Fibroblast of skin of left quadriceps (primary cell): ENCODE measurements at places on chromosomes 6 and 20.

- no peak for DNase-seq
Observed at GRCh38 chr6:1039746-1040145, 272.2 kb upstream of the FOXQ1 start.

- no peak for DNase-seq
Observed at GRCh38 chr6:42627674-42628073, 63.8 kb downstream of the UBR2 start.

- DNase-seq: no peak
Observed at GRCh38 chr20:35840421-35840820, 68.6 kb downstream of the PHF20 start.

DNA sequence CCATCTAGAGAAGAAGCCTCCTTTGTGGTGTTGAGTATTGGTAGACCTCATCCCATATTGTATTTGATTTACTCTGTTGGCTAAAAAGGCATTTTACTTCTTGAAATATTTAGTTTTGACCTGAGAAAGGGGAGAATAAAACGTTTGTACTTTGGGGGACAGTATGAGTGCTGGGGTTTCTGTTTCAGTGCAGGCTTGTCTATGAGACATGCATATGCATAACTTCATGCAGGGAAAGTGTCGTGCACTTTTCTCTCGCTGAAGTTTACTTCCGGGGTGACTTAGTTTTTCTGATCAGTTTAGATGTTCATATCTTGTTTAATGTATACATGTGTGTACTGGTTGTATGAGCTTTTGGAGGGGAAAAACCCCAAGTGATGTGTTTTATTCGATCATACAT, 59.5 kb downstream of the UTRN start:
- no peak for DNase-seq

DNA sequence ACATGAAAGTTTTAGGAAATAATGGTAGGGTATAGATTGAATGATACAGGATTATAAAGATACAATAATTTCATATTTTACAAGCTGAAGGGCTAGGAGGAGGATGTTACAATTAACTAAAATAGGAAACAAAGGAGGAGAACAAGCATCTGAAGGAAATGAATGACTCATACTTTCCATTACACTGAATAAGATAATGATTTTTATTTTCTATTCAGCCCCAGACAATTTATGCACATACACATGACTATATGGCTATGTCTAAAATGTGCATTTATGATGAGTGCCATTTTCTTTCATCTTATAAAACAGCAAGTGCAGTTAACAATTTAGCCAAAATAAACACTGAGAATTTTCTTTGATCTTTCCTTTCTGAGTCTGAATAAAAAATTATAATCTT, 994.6 kb upstream of the ADGRB3 start:
- no peak for DNase-seq

DNA sequence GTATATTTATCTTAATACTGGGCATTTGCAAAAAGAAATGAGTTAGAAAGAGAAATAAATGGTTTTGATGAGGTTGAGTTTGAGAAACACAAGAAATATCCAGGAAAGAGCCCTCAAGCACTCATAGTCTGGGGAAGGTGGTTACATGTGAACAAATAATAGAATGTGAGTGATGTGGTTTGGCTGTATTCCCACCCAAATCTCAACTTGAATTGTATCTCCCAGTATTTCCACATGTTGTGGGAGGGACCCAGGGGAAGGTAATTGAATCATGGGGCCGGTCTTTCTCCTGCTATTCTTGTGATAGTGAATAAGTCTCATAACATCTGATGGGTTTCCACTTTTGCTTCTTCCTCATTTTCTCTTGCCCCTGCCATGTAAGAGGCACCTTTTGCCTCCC, 334.1 kb downstream of the COL12A1 start:
- peak; percentile 72 for DNase-seq

DNA sequence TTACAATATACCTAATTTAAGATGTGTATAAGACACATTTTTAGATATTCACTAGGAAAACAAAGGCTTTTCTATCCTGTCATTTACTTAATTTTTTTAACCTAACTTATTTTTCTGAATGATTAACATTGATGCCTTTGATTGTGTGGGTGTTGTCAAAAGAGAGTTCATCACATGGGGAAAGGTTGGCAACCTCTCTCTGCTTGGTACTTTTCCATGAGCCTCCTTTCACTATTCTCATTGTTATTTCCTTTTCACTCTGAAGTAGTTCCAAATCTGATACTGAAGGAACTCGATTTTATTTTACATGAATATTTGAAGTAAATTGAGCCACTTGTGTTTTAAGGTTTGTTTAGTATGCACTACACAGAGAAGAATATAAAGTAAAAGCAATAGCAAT, 35.9 kb downstream of the TPD52L1 start:
- DNase-seq: no peak

DNA sequence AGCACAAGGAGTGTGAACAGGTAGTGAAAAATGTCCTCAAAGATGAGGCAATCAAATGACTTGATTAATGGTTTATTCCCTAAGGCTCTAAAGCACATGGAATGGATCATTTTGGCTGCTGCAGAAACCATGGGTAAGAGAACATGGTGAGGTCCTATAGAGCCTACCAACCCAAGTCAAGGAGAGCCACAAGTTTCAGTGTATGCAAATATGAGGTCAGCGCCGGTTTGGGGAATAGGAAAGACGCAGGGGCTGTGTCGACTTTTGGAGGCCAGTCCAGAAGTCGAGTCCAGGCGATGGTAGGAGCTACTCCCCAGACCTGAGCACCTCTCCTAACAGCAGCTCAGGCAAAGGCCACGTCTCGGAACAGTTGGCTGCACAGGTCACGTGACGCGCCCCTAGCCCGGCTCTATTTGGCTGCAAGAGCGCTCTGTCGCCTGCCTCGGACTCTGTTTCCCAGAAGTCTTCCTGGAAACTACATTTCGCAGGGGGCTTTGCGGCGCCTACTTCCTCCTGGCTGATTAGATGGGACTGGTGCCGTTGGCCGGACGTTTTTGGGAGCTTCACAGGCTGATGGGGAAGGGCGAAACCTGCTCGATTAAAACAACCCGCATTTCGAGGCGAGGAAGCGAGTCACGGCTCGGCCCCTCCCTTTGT, 74.4 kb upstream of the CHD6 start:
- DNase-seq: peak; percentile 48

DNA sequence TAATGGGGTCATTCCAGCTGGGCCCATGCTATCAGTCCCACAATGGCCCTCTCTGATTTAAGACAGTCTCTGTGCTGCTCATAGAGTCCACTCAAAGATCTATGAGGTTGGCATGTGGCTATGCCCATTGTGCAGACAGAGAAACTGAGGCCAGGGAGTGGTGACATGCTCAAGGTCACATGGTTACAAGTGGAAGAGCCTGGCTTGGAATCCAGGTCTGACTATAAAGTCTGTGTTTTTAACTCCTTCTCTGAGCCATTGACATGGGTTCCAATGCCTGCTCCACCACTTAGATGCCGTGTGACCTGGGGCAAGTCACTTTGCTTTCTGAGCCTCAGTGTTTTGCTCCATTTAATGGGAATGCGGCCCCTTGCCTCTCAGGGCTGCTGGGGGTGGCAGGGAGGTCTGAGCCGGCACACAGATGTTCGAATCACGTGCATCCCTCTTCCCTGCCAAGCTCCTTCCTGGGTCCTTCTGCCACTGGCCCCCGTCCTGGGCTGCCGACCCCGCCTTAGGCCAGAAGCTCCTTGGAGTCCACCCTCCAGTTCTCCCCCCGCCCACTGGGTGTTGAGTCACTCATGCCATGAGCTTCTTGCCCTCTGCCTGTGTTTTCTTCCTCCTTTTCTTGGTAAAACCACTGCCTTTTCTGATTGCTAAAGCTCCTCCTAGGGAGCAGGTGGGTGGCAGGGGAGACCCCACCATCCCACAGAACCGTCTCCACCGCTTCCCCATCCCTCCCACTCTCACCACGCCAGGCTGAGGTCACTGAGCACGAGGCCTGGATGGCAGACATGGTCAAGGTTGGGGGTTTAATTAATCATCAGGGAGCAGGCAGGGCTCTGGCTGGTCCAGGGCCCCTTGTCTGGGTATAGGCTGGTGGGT, 35.7 kb downstream of the CEBPB start:
- DNase-seq: no peak

GRCh38 chr6:81735756-81736380, 16.6 kb downstream of the TENT5A start:
- DNase-seq: no peak

DNA sequence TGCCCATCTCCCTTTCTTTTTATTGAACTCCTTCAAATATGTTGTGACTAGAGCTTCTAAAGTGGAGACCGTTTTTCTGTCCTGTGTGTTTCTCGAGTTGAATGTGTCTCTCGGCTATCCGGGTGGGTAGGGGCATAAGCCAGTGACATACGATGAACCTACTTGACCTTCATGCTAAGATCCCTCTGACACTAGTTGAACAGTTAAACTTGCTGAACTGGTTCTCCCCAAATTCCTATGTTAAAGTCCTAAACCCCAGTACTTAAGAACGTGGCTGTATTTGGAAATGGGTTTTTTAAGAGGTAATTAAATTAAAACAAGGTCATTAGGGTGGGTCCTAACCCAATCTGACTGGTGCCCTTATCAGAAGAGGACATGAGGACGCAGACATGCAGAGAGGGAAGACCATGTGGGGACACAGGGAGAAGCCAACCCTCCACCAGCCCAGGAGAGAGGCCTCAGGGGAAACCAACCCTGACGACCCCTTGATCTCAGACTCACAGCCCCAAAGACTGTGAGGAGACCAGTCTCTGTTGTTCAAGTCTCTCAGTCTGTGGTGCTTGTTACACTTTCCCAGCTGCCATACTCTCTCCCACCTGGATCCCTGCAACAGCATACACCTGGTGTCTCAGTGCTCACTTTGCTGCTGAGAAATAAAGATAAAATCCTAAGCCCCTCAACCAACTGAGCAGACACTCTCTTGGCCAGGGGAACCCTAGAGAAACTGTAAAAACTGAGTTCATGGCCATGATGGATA, 208.4 kb downstream of the MYLK4 start:
- no peak for DNase-seq

GRCh38 chr6:62980724-62981123, 230.5 kb upstream of the FKBP1C start:
- no peak for DNase-seq

- peak; percentile 42 for DNase-seq
Observed at GRCh38 chr6:41683523-41684310, 45.4 kb downstream of the MDFI start.

GRCh38 chr6:122568797-122569221, 41.4 kb upstream of the PKIB start:
- no peak for DNase-seq

DNA sequence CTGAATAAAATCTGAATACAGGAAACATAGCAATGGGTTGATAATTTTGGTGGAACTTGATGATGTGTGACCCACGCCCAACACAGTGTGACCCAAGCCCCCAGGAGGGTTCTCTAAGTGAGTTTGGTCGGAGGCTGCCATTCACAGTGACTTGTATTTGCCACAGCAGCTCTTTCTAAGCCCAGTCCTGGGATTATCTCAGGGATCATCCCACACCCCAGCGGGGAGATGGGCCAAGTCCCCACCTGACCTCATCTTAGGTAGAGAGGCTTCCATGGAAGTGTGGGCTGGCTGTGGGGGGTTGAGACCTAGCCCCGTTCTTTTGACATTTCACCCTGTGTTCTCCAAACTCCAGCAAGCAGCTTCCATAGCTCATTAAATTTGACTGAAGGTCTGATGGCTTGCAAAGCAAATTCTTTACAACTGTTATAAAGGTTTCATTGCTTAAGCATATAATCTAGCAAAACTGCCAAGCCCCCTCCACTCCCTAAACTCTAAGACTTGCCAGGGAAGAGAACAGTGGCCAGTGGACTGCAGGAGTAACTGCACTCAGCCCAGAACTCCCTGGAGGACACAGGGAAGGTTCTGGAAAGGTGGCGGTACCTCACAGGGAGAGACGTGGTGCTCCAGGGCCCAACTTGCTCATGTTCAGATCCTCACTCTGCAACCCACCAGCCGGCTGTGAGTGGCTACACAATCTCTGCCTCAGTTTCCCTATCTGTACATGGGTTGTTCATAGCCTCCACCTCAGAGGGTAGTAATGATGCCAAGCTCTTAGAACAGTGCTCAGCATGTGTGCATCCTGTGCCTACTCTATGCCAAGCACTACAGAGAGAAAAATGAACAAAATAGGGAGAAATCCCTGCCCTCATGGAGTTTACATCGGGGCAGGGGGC, 1.0 kb upstream of the PCK1 start:
- no peak for DNase-seq

- DNase-seq: no peak
Observed at GRCh38 chr6:82436740-82437139, 73.1 kb downstream of the TPBG start.

GRCh38 chr6:11423667-11424066, 113.9 kb upstream of the TMEM170B start:
- no peak for DNase-seq

DNA sequence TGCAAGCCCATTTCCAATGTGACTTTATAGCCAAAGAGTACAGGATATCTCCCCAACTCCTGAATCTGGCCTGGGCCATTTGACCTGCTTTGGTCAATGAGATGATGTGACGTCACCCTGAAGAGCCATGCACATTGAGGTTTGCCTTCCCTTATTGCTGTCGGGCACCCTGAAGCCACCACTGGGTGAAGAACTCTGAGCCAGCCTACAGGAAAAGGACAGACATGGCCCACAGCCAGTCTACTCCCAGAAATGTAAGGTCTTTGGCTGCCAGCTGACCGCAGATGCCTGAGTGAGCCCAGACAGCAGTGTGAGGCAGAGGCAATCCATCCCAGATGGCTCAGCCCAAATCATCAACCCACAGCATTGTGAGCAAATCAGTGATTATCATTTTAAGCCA, 3.7 kb upstream of the SYNDIG1 start:
- DNase-seq: peak; percentile 21

DNA sequence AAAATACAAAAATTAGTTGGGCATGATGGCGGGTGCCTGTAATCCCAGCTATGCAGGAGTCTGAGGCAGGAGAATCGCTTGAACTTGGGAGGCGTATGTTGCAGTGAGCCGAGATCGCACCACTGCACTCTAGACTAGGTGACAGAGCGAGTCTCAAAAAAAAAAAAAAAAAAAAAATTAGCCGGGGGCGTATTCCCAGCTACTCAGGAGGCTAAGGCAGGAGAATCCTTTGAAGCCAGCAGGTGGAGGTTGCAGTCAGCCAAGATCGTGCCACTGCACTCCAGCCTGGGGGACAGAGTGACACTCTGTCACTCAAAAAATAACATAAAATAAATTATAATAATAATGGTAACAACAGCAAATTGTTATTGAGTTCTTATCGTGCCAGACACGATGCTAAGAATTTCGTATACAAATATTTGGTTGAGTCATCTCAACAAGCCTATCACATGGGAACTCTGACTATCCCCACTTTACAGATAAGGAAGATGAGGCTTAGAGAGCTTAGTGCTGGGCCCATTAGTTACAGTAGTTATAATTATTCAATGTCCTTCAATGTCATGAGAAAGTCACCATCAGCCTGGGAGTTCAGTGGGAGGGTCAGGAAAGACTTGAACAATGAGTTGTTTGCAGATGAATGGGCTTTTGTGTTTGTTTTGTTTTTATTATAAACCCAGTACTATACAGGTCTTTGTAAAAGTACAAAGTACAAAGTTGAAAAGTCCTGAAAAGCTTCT, 19.4 kb downstream of the C6orf15 start:
- no peak for DNase-seq
